GM12891 (cell line): ENCODE measurements at places on chromosomes 4 and X.
A peak's percentile ranks its signal among the peaks of the same experiment; 100 is the strongest.

- DNase-seq = no peak
Measured at GRCh38 chr4:2400841-2401609, 17.4 kb downstream of the ZFYVE28 start.

- no peak for DNase-seq
Measured at GRCh38 chr4:29336861-29337260, 1383.3 kb upstream of the PCDH7 start.

DNA sequence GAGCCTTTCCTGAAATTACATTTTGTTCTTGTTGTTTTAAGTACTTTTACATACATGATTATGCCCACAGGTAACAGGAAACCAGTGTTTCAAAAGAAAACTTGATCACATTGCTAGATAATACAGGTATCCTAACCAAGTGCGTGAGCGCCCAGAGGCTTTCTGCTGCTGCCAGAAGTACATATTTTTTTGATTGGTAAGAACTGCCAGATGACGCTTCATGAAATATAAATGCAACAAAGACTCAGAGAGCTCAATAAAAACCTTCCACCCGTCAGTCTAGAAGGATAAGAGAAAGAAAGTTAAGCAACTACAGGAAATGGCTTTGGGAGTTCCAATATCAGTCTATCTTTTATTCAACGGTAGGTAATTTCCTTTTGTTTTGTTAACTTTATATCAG, at the start of gene EPGN:
Gene EPGN (plus strand): TSS at position 256 of the 400 bp plus-strand sequence. CDS start 64 bp downstream, at position 320.
- no peak for DNase-seq

DNA sequence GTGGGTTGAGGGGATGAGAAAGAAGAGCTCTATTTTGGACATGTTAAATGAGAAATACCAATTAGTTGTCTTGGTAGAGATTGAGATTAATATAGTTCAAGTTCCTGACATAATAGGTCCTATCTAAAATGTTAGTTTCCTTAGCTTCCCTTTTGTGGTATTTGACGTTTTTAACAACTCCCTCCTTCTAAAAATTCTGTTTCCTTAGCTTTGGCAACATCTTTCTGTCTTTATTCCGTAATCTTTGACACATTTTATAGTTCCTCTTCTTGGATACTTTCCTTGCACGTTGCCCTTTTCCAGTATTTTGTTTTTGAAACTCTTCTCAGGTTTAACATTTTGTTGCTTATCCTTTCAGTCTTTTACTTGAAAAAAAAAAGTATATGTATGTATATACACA, 36.9 kb downstream of the LAMTOR3 start:
- no peak for DNase-seq

- no peak for DNase-seq
Measured at GRCh38 chr4:33316033-33316432, 2595.9 kb downstream of the PCDH7 start.

GRCh38 chrX:45233531-45233930, 32.9 kb upstream of the DIPK2B start:
- no peak for DNase-seq

GRCh38 chrX:120790118-120790517, 85.5 kb downstream of the CT47B1 start:
- DNase-seq = peak; percentile 10

- no peak for DNase-seq
Measured at GRCh38 chr4:59243038-59243437, 1957.1 kb upstream of the ADGRL3 start.
